CD8-positive, alpha-beta T cell (primary cell): ENCODE measurements at places on chromosomes 5 and 9.

- DNase-seq: no peak
These were observed 62.6 kb upstream of the XPA start for GRCh38 chr9:97759581-97760288.

DNA sequence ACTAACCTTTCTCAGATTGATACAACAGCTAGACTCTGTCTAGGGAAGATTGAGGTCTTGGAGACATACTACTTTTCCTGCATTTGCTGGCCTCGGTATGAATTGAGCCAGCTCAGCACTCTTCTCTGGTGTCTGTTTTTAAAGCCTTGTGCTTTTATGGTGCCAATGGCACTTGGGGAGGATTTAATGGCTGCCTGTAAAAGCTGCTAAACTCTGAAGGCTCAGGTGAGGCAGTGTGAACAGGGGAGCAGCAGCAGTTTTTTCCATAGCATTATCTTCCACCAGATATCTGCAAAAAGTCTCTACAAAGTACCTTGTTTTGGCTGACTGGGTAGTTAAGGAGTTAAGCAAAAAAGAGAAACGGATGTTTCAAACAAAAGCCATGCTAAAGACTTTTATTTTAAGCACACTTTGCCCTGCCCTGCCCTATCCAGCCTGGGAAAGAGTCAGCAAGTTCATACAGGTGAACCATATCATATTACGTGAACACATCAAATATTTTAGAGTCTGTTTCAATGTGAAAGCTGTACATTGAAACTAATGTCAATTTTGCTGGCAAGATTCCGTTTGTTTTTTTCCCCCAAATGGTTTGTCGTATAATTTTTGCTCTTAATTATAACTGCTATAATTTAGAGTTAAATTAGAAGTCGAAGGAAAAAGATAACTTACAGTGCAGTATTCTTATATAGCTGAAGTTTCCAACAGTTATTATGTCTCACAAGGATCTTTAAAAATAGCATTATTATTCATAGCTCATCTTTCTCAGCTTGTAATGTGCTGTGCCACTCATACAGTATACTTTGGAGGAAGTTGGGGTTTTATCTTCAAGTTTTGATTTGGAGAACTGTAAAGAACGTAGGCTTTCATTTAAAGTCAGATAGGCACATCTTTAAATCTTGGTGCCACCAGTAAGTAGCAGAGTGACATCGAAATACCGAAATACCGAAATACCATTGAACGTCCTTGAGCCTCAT, 424.1 kb upstream of the CD180 start:
- DNase-seq: no peak

- DNase-seq: no peak
These were observed 19.3 kb upstream of the PPP2CA start for GRCh38 chr5:134245101-134245604.

GRCh38 chr5:148910686-148911361, 84.4 kb downstream of the ADRB2 start:
- no peak for DNase-seq

DNA sequence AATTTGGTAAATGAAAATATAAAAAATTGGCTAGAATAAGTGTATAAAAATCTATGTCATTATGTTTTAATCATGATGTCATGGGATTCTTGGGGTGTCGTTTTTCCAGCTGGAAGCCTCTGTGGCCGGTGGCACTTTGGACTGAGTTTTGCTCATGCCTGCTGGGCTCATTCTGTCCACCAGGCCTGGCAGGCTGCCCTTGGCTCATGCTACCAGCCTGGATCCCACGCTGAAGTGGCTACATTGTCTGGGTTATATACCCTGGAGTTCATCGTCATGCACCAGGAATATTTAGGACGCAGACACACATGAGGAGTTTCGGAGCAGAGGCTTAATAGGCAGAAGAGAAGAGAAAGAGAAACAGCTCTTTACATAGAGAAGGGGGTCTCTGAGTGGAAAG, 1913.7 kb upstream of the WWC1 start:
- no peak for DNase-seq

GRCh38 chr9:68523367-68523936, 17.2 kb downstream of the TMEM252 start:
- DNase-seq: no peak

- no peak for DNase-seq
These were observed 246.0 kb downstream of the YTHDC2 start for GRCh38 chr5:113759505-113759904.

- no peak for DNase-seq
These were observed 151.0 kb downstream of the GADD45G start for GRCh38 chr9:89755821-89756220.

GRCh38 chr9:114757395-114757794, 48.4 kb downstream of the TNFSF15 start:
- DNase-seq: no peak

DNA sequence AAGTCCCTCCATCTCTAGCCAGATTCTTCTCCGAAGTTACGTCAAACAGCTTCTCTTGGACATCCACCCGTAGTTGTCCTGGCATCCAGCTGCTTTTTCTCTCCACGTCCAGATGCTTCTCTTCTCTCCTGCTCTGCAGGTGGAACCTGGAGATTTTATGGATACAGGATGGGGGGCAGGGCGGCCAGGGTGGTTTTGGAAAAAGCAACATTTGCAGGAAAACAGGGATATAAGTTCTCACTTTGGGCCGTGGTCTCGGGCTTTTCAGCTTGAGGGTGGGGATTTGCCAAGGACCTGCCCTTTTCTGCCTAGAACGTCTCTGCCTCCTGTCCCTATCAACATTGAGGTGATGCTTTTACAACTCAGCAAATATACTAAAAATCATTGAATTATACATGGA, 1941.6 kb upstream of the C9orf72 start:
- no peak for DNase-seq

DNA sequence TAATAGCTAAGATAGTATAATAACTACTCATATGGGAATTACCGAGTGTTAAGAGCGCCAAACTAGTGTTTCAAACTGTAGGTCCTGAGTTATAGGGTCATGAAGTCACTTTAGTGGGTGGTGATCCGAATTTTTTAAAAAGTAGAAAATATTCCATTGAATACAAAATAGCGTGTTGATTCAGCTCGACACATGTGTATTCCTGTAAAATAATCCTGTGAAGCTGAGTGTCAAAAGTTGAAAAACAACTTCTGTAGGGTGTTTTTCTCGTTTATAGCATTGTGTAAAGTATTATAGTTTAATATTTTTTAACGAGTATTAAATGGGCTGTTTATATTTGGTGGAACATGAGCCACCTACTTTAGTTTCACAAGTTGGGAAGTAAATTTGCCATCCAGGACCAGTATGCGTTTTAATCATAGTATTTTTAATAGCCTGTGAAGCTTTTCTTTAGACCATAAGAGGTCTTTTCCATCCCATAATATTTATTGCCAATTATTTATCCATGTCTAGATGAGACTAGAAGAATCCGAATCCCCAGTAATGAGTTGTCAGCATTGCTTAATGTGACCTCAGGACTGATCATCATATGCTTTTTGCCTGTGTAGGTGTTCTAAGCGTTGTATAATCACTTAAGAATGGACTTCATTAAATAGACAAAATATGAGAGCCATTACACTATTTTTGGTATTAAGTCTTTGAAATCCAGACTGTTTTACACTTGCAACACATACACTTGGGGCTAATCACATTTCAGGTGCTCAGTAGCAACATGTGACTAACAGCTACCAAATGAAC, 84.1 kb downstream of the PTPDC1 start:
- no peak for DNase-seq

DNA sequence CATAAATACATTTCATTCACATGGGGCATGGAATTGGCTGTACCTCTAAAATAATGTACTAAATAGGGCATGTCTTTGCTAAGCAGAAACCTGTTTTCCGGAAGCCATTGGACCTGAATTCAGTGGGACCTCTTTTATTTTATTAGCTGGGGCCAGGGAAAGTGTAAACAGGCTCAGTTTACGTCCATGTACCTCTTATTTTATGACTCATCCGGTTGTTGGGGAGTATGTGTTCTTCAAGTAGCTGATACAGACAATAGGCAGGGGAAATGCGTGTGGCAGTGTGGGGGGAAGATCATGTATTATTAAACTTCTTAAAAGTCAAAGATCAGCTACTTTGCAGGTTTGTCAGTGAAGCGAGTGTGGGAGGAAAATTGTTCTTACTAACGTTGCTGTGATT, 1.4 kb upstream of the GDNF start:
- no peak for DNase-seq

DNA sequence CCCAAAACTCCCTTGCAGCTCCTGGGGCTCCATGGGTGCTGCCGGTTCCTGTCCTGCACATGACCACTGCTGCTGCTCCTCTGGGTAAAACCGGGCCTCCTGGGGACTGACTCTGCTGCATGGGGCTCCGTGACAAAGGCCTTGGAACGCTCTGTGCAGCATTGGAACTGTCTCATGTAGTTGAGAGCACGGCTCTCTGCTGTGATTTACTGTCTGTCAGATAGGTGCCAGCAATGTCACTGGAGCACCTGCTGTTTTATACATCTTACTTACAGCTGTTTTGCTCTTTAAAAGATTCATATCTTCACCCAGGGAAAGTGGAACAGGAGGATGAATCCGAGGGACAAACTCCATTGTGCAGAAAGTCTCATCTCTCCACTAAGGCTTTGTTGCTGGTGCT, 138.1 kb downstream of the YIPF5 start:
- no peak for DNase-seq

DNA sequence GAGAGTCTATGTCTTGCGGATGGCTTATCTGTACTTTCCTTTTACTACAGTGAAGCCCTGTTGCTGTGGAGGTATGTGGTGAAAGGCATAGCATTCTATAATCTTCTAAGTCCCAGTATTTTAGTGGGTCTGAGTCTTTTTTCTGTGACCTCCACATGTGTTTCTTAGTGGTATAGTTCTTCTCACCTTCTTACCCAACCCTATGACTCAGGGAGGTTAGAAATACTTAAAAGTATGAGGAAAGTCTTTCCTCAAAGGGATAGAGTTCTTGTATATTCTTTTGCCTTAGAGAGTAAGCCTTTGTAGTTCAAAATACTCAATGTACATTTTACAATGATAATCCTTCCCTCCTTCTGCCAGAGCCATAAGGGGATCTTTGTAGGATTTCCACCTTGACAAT, 621.9 kb upstream of the CTNND2 start:
- no peak for DNase-seq

DNA sequence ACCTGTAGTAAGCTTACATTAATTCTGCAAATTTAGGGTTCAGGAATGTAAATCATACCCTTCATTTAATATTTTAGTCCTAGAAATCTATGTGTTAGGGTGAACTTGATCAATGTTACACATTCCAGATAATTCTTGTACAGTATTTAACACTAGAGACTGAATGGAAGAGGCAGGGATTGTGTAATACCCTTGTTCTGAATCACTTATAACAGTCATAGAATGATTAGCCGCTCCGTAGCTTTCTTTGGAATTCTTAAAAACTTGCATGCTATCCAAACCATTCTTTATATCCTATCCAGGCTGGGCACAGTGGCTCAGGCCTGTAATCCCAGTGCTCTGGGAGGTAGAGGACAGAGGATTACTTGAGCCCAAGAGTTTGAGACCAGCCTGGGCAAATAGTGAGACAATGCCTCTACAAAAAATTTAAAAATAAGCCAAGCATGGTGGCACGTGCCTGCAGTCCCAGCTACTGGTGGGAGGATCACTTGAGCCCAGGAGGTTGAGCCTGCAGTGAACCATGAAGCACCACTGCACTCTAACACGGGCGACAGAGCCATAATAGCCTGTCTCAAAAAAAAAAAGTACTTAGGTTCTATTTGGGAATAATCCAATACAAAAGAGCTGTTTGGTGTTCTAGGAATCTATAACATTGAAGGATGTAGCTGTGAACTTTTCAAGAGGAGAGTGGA, 8.3 kb downstream of the ZNF483 start:
- no peak for DNase-seq

- no peak for DNase-seq
These were observed 1061.3 kb upstream of the DMAC1 start for GRCh38 chr9:8860925-8861324.

DNA sequence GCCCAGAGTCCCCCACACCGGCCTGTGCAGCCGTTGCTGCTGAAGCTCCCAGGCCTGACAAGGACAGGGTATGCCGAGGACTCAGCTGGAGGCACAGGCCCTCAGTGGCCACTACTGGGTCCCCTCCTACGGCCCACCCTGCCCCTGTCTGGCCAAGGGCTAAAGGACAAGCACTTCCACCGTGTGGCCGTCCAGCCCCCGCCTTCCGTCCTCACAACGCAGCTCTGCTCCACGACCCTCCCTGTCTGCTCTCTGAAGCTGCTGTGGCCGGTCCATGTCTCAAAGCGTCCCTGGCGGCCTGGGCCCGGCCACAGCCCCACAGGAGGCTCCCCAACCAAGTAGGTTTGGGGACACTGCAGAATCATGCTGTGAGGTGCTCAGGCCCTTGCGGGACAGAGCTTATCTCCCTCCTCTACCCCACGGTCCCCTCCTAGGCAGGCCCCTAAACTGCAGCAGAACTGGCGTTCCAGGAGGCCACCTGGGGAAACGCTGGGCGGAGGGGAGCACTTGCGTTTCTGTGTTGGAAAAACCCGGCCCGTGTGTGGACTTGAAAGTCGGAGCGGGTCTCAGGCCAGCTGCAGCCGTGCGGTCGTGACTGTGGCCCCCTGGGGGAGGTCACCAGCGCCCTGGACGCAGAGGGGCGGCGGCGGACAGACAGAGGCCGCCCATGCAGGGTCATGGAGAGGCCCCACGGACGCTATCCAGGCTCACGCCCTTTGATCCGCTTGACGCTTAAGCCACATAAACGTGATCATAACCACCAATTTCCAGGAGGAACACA, 45.6 kb downstream of the NKD2 start:
- DNase-seq: no peak

DNA sequence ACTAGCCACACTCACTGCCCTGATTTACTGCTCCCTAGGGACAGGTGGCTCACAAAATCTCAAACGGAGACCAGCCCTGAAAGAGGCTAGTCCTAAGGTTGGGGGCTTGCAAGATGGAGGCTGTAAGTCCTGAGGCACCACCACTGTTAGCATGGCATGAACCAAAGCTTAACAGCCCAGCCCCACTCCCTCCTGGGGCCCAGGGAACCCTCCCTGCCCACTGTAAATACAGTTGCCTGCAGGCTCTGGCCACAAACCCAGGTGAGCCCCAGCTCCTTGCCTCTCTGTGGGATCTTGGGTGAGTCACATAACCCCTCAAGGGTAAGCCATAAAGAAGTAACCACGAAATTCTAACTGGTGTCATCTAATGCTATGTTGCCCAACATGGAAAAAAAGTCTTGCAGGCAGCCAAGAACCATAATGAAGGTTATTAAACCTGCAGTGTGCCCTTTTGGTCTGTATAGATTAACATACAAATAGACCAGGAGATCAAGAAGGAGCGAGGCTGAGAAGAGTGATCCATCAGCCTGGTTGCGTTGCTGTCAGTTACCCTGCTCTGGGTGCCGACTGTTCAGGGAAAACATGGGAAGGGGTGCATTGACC, 1.7 kb upstream of the POMT1 start:
- DNase-seq: peak; percentile 72
